ENCODE measurements at places on chromosomes 11 and 22.

DNA sequence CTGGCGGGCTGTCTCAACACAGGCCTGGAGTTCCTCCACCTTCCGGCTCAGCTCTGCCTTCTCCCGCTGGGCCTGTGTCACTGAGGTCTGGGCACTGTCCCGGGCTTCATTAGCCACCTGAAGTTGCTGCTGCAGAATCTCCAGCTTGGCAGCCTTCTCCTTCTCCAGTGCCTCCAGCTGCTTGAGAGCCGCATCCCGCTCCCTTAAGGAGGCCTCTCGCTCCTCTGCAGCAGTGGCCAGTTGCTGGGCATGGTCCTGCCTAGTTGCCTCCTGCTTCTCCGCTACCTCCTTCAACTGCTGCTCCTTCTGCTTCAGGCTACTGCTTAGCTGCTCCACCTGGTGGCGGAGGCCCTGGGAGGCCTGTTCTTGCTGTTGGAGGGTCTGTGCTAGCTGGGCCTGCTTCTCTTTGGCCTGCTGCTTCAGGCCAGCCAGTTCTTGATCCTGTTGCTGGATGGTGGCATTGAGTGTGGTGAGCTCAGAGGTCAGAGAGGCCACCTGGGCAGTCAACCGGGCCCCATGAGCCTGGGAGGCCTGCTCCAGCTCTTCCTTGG is 16.9 kb downstream of the IL18BP start:
- DNase-seq: no peak

DNA sequence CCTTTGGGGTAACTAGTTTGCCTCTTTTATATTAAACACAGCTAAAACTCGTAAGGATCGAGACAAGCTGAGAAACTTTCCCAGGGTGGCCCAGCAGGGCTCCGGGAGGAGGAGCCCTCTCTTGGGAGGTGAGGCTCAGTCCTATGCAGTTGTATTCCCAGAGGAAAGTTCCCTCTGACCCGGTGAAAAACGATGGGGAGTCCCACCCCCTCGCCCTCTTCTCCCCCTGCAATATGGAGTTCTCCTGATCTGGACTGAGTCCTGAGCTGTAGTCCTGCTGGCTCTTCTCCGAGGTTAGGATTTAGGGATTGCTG is 1.3 kb downstream of the NTM start:
- no peak for DNase-seq

- DNase-seq: no peak
Observed at GRCh38 chr11:27413218-27413617, 50.2 kb upstream of the CCDC34 start.

- DNase-seq: no peak
Observed at GRCh38 chr11:12007230-12007593, 1.2 kb downstream of the DKK3 start.
